ENCODE measurements at places on chromosomes 2 and 18. TPM values are rescaled to one million over a fixed set of nuclear protein-coding genes. Genes with fewer than 3 reads are reported as not detected.

GRCh38 chr18:48578289-48578688 is 39.5 kb downstream of the CTIF start:
- H3K4me3 ChIP-seq: no peak overlapping the region
- no peaks in the 10 kb centered on the region for H3K4me1 ChIP-seq
- H3K36me3 ChIP-seq: no peaks in the 10 kb centered on the region
- no peaks in the 10 kb centered on the region for H3K27me3 ChIP-seq

Gene INHBB
- 0.27 TPM for total RNA-seq

DNA sequence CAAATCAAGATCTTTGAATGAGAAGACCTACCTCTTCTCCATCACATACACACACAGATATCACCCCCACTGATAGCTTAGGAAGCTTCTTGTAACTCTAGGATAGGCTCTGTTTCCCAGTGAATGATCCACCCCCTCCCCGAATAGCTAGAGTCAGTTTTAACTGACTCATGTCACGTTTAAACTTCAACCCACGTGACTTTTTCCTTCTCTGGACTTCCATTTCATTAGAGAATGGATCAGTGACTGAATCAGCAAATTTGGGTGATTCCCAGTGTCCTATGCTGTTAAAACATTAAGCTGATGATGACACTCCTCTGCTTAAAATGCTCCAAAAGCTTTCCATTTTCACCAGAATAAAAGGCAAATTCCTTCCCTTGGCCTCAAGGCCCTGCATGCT is 185.9 kb upstream of the LHCGR start:
- no peak overlapping the region for H3K4me3 ChIP-seq
- H3K27me3 ChIP-seq: peaks cover 7% of the 10 kb centered on the region
- H3K36me3 ChIP-seq: no peaks in the 10 kb centered on the region

- no peak for DNase-seq
- H3K27ac ChIP-seq: no peak overlapping the region
- H3K36me3 ChIP-seq: no peaks in the 10 kb centered on the region
- peaks cover 8% of the 10 kb centered on the region for H3K4me1 ChIP-seq
- H3K27me3 ChIP-seq: no peaks in the 10 kb centered on the region
Observed at GRCh38 chr2:60945341-60945740, 64.0 kb downstream of the REL start.

DNA sequence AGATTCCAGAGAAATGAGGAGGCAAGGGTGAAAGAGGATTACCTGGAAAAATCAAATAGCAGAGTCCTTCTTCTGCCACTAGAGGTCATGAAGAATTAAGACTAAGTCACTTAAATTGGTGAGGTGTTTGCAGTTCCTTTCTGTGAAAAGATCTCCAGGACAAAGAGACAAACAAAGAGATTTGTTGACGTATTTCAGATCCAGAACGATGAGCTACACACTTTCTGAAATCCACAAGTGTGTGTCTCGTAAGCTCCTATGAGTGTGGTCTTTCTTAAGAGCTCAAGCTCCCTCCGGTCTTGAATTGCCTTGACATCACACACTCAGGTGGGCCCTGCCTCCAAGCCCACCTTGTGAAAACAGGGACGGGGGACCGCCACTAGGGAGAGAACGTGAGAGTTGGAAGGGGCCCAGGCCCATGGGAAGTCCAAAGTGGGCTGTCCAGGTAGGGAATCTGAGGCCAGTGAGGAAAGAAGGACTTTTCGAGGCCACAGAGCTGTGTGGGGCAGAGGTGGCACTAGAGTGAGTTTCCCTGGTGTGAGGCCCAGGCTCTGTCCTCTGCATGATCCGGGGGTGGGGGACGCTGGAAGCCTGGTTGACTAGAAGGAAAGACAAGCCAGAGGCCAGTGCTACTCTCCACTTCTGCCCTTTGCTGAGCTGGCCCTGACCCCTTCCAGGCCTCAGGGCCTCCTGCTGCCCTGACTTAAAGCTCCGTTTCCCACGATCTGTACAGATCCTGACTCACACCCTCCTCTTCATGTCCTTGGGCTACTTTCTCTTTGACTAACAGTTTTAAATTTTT is 168.1 kb upstream of the NCK2 start:
- no peak overlapping the region for H3K4me3 ChIP-seq
- H3K36me3 ChIP-seq: no peaks in the 10 kb centered on the region
- H3K4me1 ChIP-seq: no peaks in the 10 kb centered on the region
- H3K27me3 ChIP-seq: peaks cover 14% of the 10 kb centered on the region
- no peak overlapping the region for H3K27ac ChIP-seq
- peak; percentile 16 for DNase-seq

DNA sequence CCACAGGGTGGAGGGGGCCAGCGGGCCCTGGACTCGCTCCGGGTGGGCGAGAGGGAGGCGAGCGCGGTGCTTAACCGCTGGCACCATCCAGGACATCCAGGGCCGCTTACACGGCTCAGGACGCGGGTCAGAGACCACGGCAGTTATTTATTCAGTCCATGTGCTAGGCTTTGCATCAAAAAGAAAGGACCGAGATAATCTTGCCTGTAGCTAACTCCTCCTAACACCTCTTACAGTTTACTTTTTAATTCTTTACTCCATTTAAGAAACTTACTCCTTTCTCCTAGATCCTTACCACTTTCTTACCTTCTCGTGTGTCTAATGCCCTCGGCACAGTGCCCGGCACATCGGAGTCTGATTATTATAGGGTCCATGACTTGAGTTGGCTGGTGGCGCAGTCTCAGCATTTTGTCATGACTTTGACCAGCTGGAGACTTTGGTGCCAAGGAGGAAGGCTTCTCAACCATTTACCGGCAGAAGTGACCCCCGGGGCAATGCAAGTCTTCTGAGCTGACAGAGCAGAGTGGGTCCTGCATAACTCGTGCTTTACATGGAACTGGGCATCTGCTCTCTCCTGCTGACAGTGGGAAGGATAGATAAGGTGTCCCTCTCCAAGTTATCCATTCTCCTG is 503 bp downstream of the ANXA4 start:
- peak overlapping the region; percentile 95 for H3K4me3 ChIP-seq
- peaks cover 18% of the 10 kb centered on the region for H3K4me1 ChIP-seq
- peak overlapping the region; percentile 79 for H3K27ac ChIP-seq

DNA sequence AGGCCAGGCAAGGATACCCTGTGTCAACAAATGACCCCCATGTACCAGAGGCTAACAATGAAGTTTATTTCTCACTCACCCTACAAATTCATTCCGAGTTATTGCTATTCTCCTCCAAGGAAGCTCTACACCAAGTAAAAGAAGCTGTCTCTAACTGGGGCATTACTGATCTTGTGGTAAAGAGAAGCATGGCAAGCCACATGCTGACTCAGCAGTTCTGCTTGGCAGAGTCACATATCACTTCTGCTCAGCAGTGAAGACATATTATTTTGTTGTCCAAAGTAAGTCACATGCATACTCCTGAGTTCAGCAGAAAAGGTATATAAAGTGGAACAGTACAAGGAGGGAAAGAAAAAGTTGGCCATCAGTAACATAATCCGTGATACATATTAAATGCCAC is 315.8 kb downstream of the GULP1 start:
- H3K27me3 ChIP-seq: no peaks in the 10 kb centered on the region
- H3K36me3 ChIP-seq: no peaks in the 10 kb centered on the region
- DNase-seq: no peak
- H3K4me3 ChIP-seq: no peak overlapping the region
- H3K4me1 ChIP-seq: peaks cover 8% of the 10 kb centered on the region

Gene KCTD18
- total RNA-seq: 12.8 TPM

DNA sequence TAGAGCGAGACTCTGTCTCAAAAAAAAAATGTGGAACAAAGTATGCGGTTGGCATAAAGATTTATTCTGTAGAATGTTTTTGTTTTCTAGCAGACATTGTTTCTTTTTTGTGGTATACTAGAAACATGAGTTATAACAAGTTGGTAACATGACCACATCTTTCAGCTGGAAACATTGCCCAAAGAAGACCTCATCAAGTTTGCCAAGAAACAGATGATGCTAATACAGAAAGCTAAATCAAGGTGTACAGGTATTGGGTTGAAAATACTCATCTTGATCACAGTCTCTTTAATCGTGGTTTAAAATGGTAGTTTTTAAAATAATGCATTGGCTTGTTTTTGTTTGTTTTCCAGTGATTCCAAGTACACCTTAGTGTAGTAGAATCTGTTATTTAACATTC is 1.9 kb downstream of the GCC2 start:
- H3K27me3 ChIP-seq: no peaks in the 10 kb centered on the region
- H3K4me1 ChIP-seq: peaks cover 12% of the 10 kb centered on the region
- no peak overlapping the region for H3K4me3 ChIP-seq
- no peak overlapping the region for H3K27ac ChIP-seq
- 0 out of 2 replicates have a peak, but pooled peaks cover 13% of the 10 kb centered on the region for H3K36me3 ChIP-seq
- DNase-seq: no peak

DNA sequence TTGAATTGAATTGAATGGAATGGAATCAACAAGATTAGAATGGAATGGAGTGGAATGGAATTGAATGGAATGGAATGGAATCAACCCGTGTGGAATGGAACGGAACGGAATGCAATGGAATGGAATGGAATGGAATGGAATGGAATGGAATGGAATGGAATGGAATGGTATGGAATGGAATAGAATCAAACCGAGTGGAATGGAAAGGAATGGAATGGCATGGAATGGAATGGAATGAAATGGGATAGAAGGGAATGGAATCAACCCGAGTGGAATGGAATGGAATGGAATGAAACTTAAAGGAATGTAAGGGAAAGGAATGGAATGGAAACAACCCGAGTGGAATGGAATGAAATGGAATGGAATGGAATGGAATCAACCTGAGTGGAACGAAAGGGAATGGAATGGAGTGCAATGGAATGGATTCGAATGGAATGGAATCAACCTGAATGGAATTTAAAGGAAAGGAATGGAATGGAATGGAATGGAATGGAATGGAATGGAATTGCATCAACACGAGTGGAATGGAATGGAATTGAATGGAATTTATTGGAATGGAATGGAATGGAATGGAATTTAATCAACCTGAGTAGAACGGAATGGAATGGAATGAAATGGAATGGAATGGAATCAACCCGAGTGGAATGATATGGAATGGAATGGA is 1146.6 kb downstream of the RPIA start:
- H3K4me1 ChIP-seq: 0 out of 2 replicates have a peak, but pooled peaks cover 2% of the 10 kb centered on the region
- H3K27ac ChIP-seq: no peak overlapping the region
- no peaks in the 10 kb centered on the region for H3K36me3 ChIP-seq
- H3K27me3 ChIP-seq: no peaks in the 10 kb centered on the region
- H3K4me3 ChIP-seq: no peak overlapping the region

DNA sequence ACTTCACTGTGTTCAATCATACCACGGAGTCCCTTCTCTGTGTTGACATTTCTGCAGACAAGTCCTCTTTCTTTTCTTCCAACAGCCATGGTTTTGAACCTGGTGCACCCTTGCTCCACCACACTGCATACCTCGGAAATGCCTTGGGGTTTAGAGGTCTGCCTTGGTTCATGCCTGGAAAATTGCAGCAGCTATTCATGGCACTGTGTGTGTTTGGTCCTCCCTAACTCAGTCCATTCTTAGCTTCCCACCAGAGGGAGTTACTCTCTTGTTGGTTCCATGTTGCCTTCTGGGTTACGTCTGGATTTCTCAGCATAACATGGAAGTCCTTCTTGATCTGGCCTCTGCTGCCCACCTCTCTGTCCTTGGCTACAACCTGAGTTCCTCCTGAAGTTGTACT is 206.0 kb downstream of the FHOD3 start:
- H3K27me3 ChIP-seq: no peaks in the 10 kb centered on the region
- H3K27ac ChIP-seq: no peak overlapping the region
- no peaks in the 10 kb centered on the region for H3K4me1 ChIP-seq
- DNase-seq: no peak
- no peaks in the 10 kb centered on the region for H3K36me3 ChIP-seq

DNA sequence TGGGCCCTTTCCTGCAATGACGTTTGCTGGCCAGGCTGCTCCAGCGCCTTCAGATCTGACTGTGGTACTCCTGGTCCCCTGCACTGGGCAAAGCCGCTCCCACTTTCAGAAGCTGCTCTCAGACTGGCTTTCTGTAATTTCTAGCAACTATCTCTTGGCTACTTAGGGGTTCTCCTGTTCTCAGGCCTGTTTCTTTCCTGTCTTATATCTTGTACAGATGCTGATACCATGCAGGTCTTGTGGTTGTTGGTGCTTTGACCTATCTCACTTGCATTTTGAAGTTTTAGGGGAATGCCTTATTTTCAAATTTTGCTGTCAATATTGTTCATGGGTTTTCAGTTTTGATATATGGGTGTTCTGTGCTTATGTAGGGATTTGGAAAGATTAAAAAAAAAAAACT is 145.8 kb downstream of the CLIP4 start:
- H3K27ac ChIP-seq: 0 out of 2 replicates have a peak overlapping the region, but pooled peaks have one; percentile 5
- H3K27me3 ChIP-seq: no peaks in the 10 kb centered on the region

GRCh38 chr18:45639408-45639807 is 24.1 kb downstream of the SLC14A2 start:
- no peak overlapping the region for H3K4me3 ChIP-seq
- H3K27ac ChIP-seq: no peak overlapping the region
- no peaks in the 10 kb centered on the region for H3K4me1 ChIP-seq
- H3K27me3 ChIP-seq: peaks cover 43% of the 10 kb centered on the region
- no peaks in the 10 kb centered on the region for H3K36me3 ChIP-seq
- DNase-seq: no peak

- no peak for DNase-seq
- H3K4me1 ChIP-seq: no peaks in the 10 kb centered on the region
- H3K27me3 ChIP-seq: no peaks in the 10 kb centered on the region
Observed at GRCh38 chr2:238791354-238791753, 56.5 kb upstream of the TWIST2 start.

DNA sequence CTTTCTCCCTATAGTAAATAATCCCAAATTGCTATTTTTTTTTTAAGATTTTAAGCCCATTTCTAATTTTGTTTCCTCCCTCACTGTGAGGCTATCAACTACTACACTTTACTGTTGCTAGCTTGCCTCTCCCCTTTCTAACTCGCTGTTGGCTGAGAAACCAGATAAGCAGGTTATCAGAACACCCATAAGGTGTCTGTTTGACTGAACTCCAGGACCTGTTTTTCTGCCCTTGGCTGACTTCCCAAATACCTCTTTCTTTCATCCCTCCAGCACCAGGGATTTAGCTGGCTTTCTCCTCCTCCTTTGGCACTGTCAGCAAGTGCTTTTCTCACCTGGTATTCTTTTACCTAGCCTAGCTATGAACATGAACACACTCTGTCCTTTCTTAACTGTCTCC is 11.1 kb downstream of the TRAK2 start:
- H3K4me3 ChIP-seq: no peak overlapping the region
- no peaks in the 10 kb centered on the region for H3K27me3 ChIP-seq
- H3K36me3 ChIP-seq: no peaks in the 10 kb centered on the region
- H3K4me1 ChIP-seq: peaks cover 9% of the 10 kb centered on the region
- no peak overlapping the region for H3K27ac ChIP-seq

Gene SIX2
- 0.54 TPM for total RNA-seq

GRCh38 chr2:85244828-85245227 is 83.0 kb downstream of the TGOLN2 start:
- no peak for DNase-seq
- no peak overlapping the region for H3K27ac ChIP-seq
- H3K36me3 ChIP-seq: no peaks in the 10 kb centered on the region
- H3K4me1 ChIP-seq: peaks cover 15% of the 10 kb centered on the region
- no peak overlapping the region for H3K4me3 ChIP-seq

Gene PELI1
- total RNA-seq: 7.9 TPM

GRCh38 chr2:100416397-100416934 is 1.0 kb downstream of the CHST10 start:
- no peaks in the 10 kb centered on the region for H3K4me1 ChIP-seq
- no peaks in the 10 kb centered on the region for H3K27me3 ChIP-seq
- no peaks in the 10 kb centered on the region for H3K36me3 ChIP-seq
- no peak overlapping the region for H3K27ac ChIP-seq
- DNase-seq: no peak

- no peaks in the 10 kb centered on the region for H3K36me3 ChIP-seq
- DNase-seq: no peak
- no peak overlapping the region for H3K4me3 ChIP-seq
- H3K4me1 ChIP-seq: peaks cover 11% of the 10 kb centered on the region
- H3K27ac ChIP-seq: no peak overlapping the region
Observed at GRCh38 chr2:157786663-157787363, 89.3 kb downstream of the ACVR1 start.

Gene HOXD10
- total RNA-seq: not detected

GRCh38 chr2:149903626-149904025 is 316.1 kb upstream of the MMADHC start:
- no peak overlapping the region for H3K4me3 ChIP-seq
- no peaks in the 10 kb centered on the region for H3K27me3 ChIP-seq
- no peaks in the 10 kb centered on the region for H3K36me3 ChIP-seq
- H3K4me1 ChIP-seq: no peaks in the 10 kb centered on the region

All from HCT116 (cell line).